MCF 10A (cell line): ENCODE measurements at places on chromosomes 13 and 19. TPM values are rescaled to one million over a fixed set of nuclear protein-coding genes. Genes with fewer than 3 reads are reported as not detected.

GRCh38 chr19:10888421-10888866 lies 17.1 kb downstream of the CARM1 start:
- H3K27ac ChIP-seq = no peak overlapping the region
- H3K36me3 ChIP-seq = no peaks in the 10 kb centered on the region
- no peak overlapping the region for H3K4me3 ChIP-seq
- H3K27me3 ChIP-seq = no peaks in the 10 kb centered on the region

GRCh38 chr13:36190771-36191170 lies 23.6 kb downstream of the SOHLH2 start:
- no peak overlapping the region for H3K27ac ChIP-seq
- DNase-seq = no peak
- no peaks in the 10 kb centered on the region for H3K36me3 ChIP-seq
- H3K4me1 ChIP-seq = peaks cover 8% of the 10 kb centered on the region
- no peak overlapping the region for H3K4me3 ChIP-seq
- no peaks in the 10 kb centered on the region for H3K27me3 ChIP-seq

DNA sequence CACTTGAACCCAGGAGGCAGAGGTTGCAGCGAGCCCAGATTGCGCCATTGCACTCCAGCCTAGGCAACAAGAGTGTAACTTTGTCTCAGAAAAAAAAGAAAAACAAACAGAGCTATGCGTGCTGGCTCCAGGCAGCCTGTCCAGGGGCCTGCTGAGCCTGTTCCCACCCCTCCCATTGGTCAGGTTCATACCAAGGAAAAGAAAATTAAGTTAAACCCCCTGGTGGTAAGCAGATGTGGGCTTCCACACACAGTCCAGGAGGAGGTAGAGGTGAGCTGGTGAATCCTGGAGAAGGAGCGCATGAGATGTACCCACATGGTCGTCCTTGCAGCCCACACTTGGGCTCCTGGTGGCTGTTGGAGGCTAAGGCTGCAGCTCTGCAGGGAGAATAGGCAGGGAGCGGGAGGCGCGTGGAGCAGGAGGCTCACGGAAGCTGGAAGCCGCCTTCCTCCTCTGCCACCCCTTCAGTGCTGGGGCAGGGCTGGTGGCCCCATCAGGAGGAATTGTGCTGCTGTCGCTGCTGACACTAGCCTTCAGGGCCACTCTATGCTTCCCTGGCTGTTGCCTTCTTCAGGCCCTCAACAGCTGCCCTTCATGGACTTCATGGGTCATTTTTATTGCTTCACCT lies 10.5 kb upstream of the CHAMP1 start:
- H3K27ac ChIP-seq = no peak overlapping the region
- no peaks in the 10 kb centered on the region for H3K27me3 ChIP-seq
- H3K4me1 ChIP-seq = no peaks in the 10 kb centered on the region
- H3K4me3 ChIP-seq = no peak overlapping the region
- peaks cover 65% of the 10 kb centered on the region for H3K36me3 ChIP-seq
- no peak for DNase-seq

DNA sequence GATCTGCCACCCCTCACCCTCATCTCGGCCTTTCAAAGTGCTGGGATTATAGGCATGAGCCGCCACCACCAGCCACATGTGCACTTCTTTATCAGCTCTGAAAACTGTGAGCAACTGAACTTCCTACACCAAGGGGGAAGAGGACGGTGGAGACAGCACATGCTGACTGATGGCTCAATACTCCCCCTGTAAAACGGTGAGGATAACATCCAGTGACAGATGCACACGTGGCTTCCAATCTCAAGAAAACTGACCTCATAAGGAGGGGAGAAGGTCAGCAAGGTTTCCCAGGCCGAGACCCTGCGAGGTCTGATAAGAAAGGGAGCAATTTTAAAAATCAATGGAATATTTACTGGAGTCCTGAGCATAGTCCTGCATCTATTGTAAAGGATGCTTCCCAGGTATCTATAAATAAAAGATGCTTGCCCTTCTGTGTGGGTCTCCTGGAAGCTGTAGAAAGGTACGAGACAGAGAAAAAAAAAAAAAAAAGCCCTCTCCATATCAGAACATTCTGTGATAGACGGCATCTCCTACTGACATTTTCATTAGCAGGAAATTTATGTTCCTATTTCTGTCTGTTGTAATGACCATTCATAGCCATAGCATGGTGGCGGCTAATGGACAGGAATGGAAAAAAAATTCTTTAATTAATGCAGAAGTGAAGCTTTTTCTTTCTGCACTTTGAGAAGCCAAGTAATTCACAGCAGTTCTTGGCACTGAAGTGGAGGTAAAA lies 385.1 kb downstream of the ZNF536 start:
- no peaks in the 10 kb centered on the region for H3K27me3 ChIP-seq
- no peaks in the 10 kb centered on the region for H3K36me3 ChIP-seq
- no peak overlapping the region for H3K4me3 ChIP-seq
- H3K4me1 ChIP-seq = no peaks in the 10 kb centered on the region

GRIN3B gene
- not detected in 2 replicates for total RNA-seq

DNA sequence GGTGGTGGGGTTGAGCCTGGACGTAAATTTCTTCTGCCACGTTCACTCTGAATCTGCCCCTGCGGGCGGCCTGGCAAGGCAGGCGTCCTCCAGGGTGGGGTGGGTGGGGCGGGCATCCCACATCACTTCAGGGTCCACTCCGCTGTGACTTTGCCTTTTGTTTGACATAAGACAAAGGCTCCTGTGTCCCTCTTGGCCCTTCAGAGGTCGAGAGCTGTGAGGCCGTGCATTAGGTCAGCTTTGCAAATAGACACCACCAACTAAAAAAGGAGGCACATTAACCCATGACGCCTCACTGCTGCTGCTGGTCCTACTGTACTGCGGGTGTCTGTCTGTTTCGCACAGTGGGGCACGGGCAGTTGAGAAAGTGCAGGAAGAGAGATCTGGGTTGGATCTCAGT lies 10.5 kb upstream of the ZNF536 start:
- H3K27me3 ChIP-seq = no peaks in the 10 kb centered on the region
- no peak overlapping the region for H3K27ac ChIP-seq
- DNase-seq = no peak
- H3K4me3 ChIP-seq = no peak overlapping the region
- no peaks in the 10 kb centered on the region for H3K4me1 ChIP-seq

DNA sequence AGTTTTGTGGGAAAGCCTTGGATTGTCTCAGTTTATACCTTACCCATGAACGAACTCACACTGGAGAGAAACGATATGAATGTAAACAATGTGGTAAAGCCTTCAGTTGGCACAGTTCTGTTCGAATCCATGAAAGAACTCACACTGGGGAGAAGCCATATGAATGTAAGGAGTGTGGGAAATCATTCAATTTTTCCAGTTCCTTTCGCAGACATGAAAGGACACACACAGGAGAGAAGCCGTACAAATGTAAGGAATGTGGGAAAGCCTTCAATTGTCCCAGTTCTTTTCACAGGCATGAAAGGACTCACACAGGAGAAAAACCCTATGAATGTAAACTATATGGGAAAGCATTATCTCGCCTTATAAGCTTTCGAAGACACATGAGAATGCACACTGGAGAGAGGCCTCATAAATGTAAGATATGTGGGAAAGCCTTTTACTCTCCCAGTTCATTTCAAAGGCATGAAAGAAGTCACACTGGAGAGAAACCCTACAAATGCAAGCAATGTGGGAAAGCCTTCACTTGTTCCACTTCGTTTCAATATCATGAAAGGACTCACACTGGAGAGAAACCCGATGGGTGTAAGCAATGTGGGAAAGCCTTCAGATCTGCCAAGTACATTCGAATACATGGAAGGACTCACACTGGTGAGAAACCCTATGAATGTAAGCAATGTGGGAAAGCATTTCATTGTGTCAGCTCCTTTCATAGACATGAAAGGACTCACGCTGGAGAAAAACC lies 7.5 kb upstream of the ZNF440 start:
- H3K36me3 ChIP-seq = no peaks in the 10 kb centered on the region
- no peak overlapping the region for H3K27ac ChIP-seq
- no peaks in the 10 kb centered on the region for H3K27me3 ChIP-seq
- no peak for DNase-seq
- no peak overlapping the region for H3K4me3 ChIP-seq

GRCh38 chr13:27076421-27076820 lies 95.2 kb downstream of the USP12 start:
- H3K36me3 ChIP-seq = peaks cover 30% of the 10 kb centered on the region
- no peak for DNase-seq
- no peak overlapping the region for H3K4me3 ChIP-seq

DNA sequence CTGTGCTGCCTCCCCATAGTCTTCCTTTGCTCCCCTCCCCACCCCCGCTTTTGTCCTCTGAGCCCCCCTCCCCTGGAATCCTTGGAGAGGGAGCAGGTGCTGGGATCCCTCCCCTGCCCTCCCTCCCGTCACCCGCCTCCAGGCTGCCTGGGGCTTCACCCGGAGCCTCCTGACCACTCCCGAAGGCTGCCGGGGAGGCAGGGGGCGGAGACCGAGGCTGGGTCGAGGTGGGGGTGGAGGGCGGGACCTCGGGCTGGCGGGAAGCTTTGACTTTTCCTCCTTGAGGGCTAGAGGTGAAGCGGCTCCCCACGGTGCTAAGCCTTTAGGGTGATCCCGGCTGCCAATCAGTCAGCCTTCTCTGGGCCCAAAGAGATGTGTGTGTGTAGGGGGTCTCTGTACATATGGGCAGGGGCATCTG lies 1.5 kb downstream of the KMT5C start:
- H3K4me3 ChIP-seq = peak overlapping the region; percentile 80
- H3K27me3 ChIP-seq = no peaks in the 10 kb centered on the region
- DNase-seq = peak; percentile 66

GRCh38 chr13:103525530-103525929 lies 459.3 kb upstream of the SLC10A2 start:
- no peak for DNase-seq
- no peak overlapping the region for H3K27ac ChIP-seq
- H3K4me3 ChIP-seq = no peak overlapping the region
- no peaks in the 10 kb centered on the region for H3K4me1 ChIP-seq
- no peaks in the 10 kb centered on the region for H3K36me3 ChIP-seq

GPR12 gene
- not detected in 2 replicates for total RNA-seq

- H3K27me3 ChIP-seq = no peaks in the 10 kb centered on the region
- H3K4me1 ChIP-seq = peaks cover 5% of the 10 kb centered on the region
- H3K27ac ChIP-seq = no peak overlapping the region
These were observed 439 bp downstream of the DZIP1 start for GRCh38 chr13:95643936-95644598.

ZNF793 gene
- total RNA-seq = not detected in 2 replicates

DNA sequence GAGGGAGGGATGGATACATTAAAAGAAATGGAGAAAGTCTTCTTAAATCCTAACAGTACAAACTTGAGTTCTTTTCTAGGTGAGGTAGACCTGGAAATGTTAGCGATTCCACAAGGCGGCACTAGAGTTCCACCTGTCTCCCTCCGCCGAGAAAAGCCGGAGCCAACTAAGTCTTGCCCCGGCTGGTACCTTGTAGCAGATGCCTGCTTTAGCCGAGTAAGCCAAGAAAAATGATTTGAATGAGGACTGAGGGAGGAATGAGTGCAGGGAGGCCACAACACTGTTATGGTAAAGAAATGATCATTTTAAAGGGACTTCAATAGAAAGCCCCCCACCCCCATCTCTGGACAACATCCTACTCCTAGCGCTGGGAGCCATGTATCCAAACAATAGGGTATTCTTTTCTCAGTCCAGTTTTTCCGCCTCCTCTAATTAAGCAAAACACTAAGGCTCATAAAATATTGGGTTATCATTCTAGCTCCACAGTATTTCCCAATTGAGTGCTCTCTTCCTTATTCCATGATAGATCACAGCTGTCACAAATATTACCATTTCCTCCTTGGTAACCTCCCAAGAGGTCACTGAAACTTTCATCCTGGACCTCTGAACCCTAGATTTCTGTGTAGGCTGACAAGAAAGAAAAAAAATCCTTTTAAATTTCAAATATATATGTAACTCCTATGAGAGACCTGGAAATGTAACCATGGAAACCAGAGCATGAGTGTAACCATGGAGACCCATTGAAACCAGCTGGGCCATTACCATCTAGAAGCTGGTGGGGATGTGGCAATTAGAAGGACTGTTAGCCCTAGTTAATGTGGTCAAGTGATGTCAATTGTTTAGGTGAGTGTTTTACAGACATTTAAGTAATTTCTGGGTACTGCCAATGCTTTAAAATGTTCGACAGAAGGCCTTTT lies 58.3 kb downstream of the GPALPP1 start:
- H3K27me3 ChIP-seq = no peaks in the 10 kb centered on the region
- no peaks in the 10 kb centered on the region for H3K36me3 ChIP-seq
- H3K4me1 ChIP-seq = peaks cover 10% of the 10 kb centered on the region
- peak overlapping the region; percentile 64 for H3K4me3 ChIP-seq
- DNase-seq = peak; percentile 86

GRCh38 chr13:59547950-59548349 lies 615.8 kb downstream of the DIAPH3 start:
- H3K36me3 ChIP-seq = no peaks in the 10 kb centered on the region
- no peak for DNase-seq
- no peak overlapping the region for H3K4me3 ChIP-seq
- H3K27me3 ChIP-seq = peaks cover 60% of the 10 kb centered on the region
- no peaks in the 10 kb centered on the region for H3K4me1 ChIP-seq

DNA sequence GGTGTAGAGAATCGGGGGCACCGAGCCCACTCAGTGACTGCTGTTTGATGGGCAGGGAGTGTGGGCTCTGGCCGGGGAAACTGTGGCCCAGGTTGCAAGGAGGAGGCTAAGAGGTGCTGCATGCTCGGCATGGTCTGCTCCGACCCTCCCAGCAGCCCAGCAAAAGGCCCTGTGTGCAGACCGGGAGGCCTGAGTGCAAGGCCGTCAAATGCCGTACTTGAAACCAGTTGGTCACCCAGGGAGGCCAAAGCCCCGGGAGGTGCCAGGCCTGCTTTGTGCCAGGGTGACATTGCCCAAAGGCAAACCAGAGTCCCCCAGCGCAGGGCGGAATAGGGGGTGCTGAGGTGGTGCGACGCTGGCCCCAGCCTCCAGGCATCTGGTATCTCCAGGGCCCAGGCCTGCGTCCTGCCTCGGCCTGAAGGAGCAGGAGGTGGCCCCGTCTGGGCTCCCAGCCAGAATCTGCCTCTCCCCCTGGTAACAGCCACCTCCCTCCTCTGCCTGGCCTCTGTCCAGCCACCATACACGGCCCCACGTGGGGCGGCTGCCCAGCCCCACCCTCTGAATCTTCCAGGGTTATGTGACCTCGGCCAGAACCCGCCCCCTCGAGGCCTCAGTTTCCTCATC lies 4.0 kb downstream of the PIK3R2 start:
- H3K36me3 ChIP-seq = peaks cover 29% of the 10 kb centered on the region
- no peak overlapping the region for H3K27ac ChIP-seq
- H3K4me1 ChIP-seq = peaks cover 35% of the 10 kb centered on the region
- H3K4me3 ChIP-seq = peak overlapping the region; percentile 57

DNA sequence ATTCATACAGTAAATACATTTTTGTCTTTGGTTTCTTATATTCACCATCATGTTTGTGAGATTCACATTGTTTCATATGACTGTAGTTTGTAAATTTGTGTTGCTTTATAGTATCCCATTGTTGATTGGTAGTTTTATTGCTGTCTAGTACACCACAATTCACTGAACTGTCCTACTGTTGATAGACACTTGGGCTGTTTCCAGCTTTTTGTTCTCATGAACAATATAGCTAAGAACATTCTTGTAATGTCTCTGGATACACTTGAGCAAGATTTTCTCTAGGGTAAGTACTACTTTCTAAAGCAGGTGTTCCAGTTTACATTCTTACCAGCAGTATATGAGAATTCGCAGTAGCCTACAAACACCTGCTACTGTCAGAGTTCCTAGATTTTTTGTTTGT lies 37.8 kb downstream of the SKA3 start:
- H3K4me3 ChIP-seq = peak overlapping the region; percentile 50
- H3K36me3 ChIP-seq = peaks cover 31% of the 10 kb centered on the region
- H3K27ac ChIP-seq = peak overlapping the region; percentile 49
- DNase-seq = peak; percentile 28
- no peaks in the 10 kb centered on the region for H3K27me3 ChIP-seq
- peaks cover 16% of the 10 kb centered on the region for H3K4me1 ChIP-seq
